Astrocyte of the hippocampus (primary cell): ENCODE measurements at places on chromosomes 2 and 18.

- no peak for DNase-seq
Measured at GRCh38 chr2:37721201-37721560, 49.7 kb upstream of the CDC42EP3 start.

- DNase-seq, result no peak
Measured at GRCh38 chr2:109348190-109348589, 219.2 kb downstream of the SH3RF3 start.

GRCh38 chr18:66993492-66993891 is 389.6 kb upstream of the CDH19 start:
- DNase-seq, result peak; percentile 15

DNA sequence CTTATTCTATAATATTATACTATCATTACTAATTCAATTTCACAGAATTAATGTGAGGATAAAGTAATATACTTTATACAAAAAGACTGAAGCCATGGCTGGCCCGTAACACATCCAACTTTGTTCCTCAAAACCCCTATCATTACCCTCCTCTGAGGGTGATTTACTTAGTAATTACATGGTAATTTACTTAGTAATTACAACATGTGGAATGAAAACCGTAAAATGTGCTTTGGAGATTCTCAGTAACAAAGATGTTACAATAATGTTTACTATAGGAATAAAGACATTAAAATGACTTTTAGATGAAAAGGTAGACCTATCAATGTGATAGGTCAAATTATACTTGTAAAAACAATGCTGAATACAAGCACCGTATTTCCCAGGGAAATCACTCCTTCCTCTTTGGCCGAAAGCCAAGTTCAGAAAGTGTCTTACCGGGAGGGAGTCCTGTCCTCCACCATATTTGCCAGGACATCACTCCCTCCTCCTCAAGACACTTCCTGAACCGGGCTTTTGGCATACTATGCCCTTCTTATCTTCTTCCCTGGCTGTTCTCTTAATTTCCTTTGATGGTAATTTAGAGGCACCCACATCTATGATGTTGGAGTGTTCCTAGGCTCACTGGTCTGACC is 1047.8 kb downstream of the SOCS6 start:
- no peak for DNase-seq

GRCh38 chr2:162965191-162965590 is 126.6 kb upstream of the KCNH7 start:
- no peak for DNase-seq

- DNase-seq, result no peak
Measured at GRCh38 chr2:56127010-56127409, 56.8 kb upstream of the CCDC85A start.
